ENCODE measurements at places on chromosomes 6 and 20. TPM values are rescaled to one million over a fixed set of nuclear protein-coding genes. Genes with fewer than 3 reads are reported as not detected.

LIN28B gene
- not detected for polyA plus RNA-seq

FOXQ1 gene
- polyA plus RNA-seq = 9.0 TPM

ABHD16B gene
- polyA plus RNA-seq = 0.68 TPM

BPIFB1 gene
- polyA plus RNA-seq = not detected

PPIL6 gene
- 4.3 TPM for polyA plus RNA-seq

CCN6 gene
- polyA plus RNA-seq = not detected

LZTS3 gene
- polyA plus RNA-seq = 10.4 TPM

HTR1E gene
- polyA plus RNA-seq = not detected

CCDC170 gene
- 0.33 TPM for polyA plus RNA-seq

SCUBE3 gene
- polyA plus RNA-seq = 8.4 TPM
